ENCODE measurements at places on chromosomes 12 and 14.

DNA sequence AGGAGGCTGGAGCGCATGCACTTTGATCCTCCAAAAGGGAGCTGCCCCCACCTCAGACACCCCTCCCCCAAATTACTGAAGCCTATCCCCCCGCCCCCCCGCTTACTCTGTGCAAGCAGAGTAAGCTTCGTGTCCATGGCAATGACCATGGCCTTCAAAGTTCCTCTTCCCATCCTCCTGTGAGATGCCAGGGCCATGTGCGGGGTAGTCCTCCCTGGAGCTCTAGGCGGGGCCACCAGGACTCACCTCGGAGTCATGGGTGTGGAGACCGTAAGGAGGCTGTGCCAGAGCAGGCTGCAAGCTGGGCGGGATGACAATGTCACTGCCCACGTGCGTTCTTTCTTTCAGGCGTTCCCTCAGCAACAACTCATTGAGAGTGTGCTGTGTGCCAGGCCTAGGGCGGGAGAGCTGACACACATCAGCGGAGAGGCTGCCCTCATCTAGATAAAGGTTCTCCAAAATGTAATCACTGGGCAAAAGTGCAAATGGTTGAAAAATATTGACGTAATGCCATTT, 66.8 kb downstream of the C14orf132 start:
- DNase-seq = no peak

GRCh38 chr12:67524861-67525616, 123.5 kb upstream of the DYRK2 start:
- no peak for DNase-seq

DNA sequence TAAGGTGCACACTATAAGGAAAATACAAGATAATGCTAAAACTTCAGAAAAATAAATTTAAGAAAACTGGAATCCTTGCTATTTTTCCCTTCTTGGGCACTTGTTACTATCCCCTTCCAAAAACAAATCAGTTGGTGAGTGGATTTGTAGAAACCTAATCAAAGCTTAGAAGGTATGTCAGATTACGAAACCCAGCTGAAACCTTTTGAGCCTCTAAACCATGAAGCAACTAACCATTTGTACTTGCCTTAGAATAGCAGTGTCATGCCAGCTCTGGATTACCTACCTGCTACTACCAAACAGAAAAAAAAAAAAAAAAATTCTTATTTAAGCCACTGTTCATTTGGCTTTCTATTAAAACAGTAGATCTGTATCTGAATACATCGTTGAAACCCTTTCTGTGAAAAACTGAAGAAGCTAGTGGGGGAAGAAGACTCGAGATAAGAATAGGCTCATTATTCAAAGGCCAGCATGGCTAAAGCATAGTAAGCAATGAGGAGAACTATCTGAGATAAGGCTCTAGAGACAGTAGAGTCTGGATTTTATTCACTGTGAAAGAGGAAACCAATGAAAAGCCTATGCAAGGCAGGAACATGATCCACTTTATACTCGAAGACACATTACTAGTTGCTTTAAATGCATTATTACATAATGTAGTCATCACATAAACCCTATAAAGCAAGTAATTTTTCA, 30.2 kb downstream of the OSBPL8 start:
- DNase-seq = no peak

DNA sequence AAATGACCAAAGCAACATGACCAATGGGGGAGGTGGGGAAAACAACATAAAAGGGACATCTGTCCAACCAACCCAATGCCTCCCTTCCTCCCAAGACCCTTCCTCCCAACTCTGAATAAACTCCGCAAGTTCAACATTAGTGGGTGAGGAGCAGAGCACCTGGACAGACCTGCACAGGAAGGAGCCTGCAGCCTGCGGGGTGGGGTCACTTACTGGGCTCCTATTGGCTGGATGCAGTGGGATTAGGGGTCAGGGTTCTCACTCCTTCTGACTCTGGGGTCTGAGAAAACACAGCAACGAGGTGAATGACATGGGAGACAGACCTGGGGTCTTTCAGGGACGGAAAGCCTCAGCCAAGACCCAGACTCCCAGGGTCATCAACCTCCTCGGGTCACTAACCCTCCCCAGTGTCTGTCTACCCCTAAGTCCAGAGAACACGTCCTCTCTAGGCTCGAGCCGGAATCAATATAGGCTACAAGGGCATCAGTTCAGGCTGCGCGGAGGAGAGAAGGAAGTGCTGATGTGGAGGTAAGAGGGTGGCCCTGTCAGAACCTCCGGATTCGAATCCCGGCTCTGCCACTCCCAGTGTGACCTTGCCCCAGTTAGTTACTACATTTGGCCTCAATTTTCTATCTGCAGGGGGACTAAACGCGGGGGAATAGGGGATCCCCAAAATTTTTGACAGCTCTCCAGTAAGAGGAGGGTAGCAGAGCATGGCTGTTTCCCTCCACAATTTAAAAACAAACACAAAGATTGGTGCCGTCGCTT, 860 bp downstream of the NDRG2 start:
- DNase-seq = no peak

DNA sequence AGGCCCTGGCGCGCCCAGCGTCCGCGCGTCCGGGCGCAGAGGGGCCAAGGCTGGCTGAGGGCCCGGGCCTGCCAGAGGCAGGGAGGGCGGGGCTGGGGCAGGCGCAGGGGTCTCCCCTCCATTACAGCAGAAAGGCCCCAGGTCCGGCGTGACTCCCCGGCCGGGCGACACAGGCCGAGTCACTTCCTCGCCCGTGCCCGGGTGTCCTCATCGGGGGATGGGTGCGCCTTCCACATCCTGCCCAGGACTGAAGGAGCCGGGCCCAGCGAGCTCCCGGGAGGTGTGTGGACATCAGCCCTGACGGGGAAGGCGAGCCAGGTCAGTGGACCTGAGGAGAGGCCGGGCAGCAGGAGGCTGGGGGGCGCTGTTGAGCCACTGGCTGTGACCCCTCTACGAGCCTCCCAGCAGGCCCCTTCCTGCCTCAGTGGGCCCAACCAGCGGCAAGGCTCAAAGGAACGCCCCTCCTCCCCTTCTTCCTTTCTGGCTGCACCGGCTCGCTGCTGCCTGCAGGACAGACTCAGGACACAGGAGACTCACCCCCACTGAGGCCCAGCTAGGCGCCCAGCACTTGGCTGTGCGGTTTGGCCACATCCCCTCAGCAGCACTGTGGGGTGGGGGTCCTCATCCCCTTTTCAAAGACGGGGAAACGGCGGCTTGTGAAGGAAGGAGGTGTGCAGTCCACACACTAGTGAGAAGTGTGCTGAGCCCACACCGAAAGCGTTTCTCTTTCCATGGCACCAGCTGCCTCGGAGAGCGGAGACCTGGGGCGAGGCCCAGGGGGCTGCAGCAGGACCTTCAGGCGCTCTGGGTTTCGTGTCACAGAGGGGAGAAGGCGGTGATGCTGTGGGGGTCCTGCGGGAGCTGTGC, 606 bp downstream of the TNFAIP2 start:
- DNase-seq = no peak

GRCh38 chr12:130526813-130527212, 189.1 kb downstream of the PIWIL1 start:
- DNase-seq = no peak

DNA sequence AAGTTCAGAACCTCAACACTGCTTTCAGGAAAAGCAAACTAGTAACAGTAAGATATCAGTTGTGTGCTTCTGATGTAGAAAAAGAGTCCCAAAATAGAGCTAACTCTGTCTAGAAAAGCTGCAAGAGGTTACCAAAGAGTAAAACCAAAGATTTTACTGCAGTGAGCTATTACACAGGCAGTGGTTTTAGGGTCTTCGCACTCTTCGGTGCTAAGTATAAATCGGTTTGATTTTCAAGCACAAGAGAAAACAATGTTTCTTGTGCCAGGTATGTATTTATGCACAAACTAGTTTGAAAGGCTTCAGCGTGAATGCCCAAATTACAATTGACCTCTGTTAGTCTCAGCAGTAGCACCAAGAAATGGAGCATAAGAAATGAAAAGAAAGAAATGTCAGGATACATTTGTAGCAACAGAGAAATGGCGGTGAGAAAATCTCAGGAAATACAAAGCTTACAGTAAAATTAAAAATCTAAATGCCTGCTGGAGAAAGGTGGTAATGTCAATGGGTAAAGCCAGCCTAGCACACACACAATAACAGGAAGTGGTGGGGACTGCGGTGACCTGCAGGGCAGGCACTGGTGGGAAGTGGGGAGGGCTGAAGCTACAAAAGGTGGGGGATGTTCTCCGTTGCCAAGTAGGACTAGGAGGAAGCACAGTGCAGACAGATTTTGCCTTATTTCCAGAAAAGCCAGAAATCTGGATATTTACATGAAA, 18.0 kb upstream of the DYRK2 start:
- DNase-seq = no peak

DNA sequence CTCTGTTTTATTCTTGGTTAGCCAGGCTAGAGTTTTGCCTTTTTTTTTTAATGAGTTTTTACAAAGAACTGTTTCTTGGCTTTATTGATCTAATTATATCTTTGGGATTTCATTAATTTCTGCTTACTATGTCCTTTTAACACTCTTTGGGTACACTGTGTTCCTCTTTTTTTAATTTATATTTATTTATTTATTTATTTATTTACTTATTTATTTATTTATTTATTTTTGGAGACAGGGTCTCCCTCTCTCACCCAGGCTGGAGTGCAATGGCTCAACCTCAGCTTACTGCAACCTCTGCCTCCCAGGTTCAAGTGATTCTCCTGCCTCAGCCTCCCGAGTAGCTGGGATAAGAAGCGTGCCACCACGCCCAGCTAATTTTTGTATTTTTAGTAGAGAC, 15.1 kb upstream of the MARK3 start:
- DNase-seq = no peak

DNA sequence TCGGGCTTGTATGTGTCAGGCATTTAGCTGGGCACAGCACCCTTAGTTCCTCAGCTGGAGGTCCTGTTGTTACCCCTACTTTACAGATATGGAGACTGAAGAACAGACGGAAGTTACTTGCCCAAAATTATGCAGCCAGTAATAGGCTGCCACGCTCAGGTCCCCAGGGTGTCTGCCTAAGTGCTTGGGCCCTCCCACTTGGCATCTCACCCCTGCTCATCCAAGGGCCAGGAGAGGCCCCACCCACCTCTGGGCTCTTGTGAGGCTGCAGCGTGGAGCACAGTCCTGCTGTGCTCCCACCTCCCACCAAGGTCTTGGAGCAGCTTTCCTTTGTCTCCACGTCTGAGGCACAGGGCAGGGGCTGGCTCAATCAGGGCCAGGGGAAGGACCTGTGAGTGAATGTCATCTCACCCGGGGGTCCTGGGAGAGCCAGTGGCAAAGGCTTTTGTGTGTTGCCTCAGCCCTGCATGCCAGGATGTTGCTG, 64.6 kb downstream of the BEGAIN start:
- no peak for DNase-seq

- no peak for DNase-seq
Observed at GRCh38 chr12:26069796-26070195, 55.0 kb downstream of the BHLHE41 start.

GRCh38 chr12:108065069-108065468, 64.0 kb upstream of the WSCD2 start:
- DNase-seq = no peak

- DNase-seq = no peak
Observed at GRCh38 chr14:97361958-97362357, 564.8 kb downstream of the VRK1 start.

DNA sequence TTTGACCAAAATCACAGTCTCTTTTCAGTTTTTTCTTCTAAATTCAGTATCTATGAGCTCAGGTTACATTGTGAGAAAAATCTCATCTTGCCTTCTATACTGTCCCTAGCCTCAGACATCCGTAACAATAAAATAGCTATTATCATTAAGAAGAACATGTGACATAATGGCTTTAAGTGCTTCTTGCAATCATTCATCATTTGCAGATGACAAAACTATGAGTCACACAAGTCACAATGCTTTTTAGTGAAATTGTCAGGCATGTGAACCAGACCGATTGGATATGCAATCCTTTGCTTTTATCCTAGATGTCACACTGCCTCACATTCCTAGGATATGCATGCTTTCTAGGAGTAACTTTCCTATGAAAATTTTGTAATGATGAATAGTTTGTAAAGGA, 313.1 kb downstream of the SLC6A15 start:
- DNase-seq = no peak

GRCh38 chr12:5620896-5621295, 189.0 kb downstream of the NTF3 start:
- DNase-seq = no peak

- no peak for DNase-seq
Observed at GRCh38 chr14:95361373-95362137, 41.8 kb upstream of the CLMN start.

DNA sequence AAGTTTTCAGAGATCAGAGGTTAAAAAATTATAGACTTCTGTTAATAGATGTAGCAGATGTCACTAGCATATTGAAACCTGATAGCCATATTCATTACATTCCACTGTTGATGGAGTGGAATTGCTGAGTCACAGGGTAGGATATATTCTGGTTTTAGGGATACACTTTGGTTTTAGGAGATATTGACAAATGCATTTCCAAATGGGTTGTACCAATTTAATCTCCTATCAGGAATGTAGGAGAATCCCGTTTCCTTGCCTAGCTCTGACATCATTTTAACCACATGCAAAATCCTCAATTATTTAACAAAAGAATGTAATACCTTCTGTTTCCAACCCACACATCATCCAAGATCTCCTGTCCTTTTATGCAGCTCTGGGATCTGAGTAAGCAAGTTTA, 30.7 kb upstream of the ESR2 start:
- DNase-seq = no peak

GRCh38 chr14:66099451-66099850, 386.7 kb upstream of the CCDC196 start:
- no peak for DNase-seq

DNA sequence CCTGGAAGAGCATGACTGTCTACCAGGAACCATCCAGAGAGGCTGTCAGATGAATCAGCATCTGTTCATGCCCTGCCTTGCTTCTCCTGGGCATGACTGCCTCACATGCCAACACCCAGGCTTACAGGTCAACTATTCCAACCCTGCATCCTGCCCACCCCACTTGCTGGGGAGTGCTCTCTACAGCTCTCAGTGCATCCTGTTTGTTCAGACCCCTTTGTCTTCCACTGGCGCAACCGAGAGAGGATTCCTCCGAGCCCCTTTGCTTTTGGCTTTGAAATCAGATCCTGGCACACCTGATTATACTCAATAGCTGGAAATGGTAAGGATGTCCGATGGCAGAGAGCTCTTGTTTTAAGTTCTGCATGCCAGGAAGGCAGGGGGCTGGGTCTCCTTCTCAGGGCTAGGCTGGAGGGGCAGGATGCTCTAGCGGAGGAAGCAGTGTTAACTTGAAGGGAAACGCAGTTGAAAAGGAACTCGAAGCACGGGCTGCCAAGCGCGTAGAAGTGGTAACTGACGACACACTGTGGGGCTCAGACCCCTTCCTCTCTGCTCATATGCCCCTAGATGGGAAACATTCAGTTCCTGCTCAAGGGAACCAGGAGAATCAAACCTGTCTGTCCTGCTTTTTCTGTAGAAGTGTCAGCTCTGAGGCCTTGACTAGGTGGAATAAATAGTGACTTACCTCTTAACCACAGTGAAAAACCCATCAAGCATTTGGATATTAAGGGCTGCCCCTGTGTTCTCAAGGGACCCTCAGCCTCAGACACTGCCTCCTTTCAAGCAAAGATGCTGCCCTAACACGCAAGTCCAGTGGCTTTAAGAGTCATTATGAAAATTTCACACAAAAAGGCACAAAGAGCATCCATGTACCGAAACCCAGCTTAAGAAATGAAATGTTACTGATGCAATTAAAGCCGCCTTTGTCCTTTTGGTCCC, 297.5 kb downstream of the ZFP36L1 start:
- no peak for DNase-seq

Data from AG09319 (cell line).